Posterior vena cava (tissue), 2 donors: ENCODE measurements at places on chromosomes 5 and 9.

DNA sequence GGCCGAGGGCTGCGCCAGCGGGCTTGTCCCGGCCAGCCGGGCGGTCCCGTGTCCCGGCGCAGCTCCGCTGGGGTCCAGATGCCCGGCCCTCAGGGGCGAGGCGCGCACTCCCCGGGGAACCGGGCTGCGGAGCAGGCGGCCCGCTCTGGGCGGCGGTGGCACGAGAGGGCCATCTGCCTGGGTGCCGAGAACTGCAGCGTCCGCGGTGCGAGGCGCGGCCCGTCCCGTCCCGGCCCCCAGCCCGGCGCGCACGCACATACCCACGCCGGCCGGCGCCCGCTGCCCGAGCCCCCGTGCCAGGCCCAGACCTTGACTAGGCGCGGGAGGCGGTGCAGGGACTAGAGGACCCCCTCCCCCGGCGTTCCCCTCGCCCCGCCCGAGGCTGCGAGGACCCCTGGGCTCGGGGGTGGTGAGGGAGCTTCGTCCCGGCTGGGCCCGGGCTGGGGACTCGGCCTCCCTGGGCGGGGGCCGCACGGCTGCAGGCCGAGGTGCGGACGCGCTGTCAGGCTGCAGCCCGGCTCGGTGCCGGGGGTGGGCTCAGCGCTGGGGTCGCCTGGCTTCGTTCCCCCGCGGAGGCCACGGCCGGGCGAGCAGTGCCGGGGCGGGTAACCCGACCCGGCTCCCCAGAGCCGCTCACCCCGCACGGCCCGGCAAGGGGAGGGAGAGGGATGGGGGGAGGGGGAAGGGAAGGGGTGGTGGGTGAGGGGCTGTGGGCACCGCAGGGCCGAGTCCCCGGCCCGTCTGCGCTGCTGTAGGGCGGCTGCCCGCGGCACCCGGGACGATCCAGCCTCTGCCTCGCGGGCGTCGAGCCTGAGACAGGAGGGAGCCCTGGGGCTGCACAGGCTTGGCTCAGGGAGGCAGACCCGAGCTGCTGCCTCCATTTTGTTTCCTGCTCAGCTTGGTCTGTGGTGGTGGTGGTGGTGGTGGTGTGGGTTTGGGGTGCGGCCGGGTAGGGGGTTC lies 1.2 kb upstream of the NSD1 start:
- peak; percentile 82 for DNase-seq

DNA sequence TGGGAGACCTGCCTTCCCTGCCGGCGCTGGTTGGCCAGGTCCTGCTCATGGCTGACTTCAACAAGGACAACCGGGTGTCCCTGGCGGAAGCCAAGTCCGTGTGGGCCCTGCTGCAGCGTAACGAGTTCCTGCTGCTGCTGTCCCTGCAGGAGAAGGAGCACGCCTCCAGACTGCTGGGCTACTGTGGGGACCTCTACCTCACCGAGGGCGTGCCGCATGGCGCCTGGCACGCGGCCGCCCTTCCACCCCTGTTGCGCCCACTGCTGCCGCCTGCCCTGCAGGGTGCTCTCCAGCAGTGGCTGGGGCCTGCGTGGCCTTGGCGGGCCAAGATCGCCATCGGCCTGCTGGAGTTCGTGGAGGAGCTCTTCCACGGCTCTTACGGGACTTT lies 10.6 kb downstream of the DIPK1B start:
- no peak for DNase-seq

DNA sequence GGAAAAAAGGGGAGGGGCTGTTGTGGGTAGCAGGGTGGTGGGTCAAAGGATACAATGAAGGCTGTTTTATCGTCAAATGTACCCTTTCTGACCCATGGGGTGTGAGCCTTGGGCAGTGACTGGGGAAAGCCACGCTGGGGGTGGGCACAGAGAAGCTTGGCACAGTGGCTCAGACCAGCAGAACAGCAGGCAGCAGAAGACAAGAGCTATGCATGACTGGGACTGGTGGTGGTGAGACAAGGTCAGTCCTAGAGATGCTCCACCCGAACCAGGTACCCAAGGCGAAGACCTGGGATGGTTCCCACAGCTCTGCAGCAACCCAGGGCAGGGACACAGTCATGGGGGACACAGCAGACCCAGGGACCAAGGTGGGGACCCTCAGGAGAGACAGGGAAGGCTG lies 38.3 kb downstream of the BICD2 start:
- DNase-seq: no peak

GRCh38 chr5:1521671-1522600 lies 1.8 kb downstream of the LPCAT1 start:
- DNase-seq: peak; percentile 81

- no peak for DNase-seq
Measured at GRCh38 chr9:94967482-94967881, 241.0 kb downstream of the AOPEP start.

DNA sequence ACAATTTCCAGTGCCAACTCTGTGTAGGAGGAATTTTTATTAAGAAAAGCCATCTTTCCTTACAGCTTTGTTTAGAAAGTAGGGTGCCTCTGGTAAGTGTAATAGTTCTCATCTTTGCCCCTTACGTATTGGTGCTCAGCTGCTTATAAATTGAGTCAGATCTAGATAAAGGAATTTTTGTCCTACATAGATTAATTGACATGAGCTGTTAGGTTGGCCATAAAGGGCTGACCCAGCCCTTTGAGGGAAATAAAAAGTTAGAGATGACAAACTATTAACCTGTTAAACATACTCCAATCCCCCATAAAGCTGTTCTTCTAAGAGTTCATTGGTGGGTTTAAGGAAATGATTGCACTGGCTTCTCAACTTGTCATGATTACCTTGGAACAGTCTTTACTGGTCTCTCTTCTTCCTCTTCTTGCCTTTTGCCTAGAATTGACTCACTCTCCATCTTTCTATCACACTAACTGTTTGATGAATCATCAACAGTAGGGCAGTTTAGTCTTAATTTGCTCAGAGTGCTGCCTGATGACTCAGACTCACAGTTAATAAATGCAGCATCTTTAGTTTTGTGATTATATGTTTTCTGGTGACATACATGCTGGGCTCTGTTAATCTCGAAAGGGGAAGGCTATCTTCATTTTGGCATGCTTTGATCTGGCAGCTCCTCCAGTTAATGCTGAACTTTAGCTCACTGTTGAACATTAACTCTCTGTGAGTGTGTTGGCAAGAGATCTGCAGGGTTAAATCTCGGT lies 51.7 kb downstream of the ARHGAP26 start:
- no peak for DNase-seq

DNA sequence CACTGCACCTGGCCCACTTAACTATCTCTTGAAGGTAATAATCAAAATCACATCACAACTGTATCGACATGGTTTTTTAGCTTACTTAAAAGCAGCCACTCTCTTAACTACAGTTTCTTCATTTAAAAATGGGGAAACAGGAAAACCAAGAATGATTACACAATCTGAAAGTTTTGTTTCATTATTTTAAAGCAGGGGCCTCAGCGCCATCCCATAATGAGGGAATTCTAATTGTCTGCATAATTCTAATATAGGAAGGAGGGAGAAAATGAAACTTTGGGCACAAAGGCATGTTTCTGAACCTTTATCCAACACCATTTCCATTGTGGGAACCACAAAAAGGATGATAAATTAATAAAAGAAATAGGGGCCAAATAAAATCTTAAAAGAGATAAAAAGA lies 7.6 kb downstream of the HACD4 start:
- no peak for DNase-seq

- DNase-seq: no peak
Measured at GRCh38 chr5:113527746-113528145, 14.3 kb downstream of the YTHDC2 start.
